Astrocyte (in vitro differentiated cells and primary cell): ENCODE measurements at places on chromosomes 5 and 9. TPM values are rescaled to one million over a fixed set of nuclear protein-coding genes. Genes with fewer than 3 reads are reported as not detected.

DNA sequence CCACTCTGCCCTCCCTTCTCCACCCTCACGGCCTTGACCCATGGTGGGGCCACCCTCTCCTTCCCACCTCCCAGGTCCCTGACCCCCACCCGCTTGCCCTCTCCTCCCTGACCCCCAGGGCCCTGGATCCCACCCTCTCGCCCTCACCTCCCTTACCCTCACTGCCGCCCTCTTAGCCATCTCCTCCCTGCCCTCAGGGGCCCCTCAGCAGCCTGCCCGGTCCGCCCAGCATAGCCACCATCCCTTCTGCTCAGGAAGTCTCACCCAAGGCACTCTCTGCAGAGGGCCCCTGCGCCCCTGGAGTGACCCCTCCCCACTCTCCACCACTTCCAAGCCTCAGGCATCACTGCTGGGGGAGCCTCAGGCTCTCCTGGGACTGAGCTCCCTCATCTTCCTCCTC, 66.3 kb downstream of the MRPL36 start:
- no peak overlapping the region for H3K27ac ChIP-seq
- no peaks in the 10 kb centered on the region for H3K36me3 ChIP-seq
- H3K4me3 ChIP-seq = no peak overlapping the region
- no peaks in the 10 kb centered on the region for H3K4me1 ChIP-seq
- no peak for DNase-seq
- H3K27me3 ChIP-seq = peaks cover 5% of the 10 kb centered on the region

DNA sequence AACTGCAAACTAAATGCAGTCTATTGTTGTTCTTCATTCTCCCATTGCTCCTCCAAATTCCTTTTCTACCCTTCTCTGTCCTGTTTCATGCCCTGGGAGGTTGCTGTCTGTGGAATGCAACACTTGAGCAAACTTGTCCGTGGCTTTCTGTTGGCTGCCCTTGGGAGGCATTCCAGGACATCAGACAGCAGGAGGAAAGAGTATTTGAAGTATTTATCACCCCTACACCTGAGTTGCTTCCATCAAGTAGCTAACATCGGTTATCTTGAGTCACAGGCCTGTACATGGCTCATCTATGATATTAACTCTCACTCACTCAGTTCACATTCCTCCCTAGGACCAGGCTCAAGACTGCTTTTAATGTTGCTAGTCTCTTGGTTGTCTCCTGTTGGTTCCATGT, 803.4 kb upstream of the CDH6 start:
- H3K27ac ChIP-seq = no peak overlapping the region
- H3K27me3 ChIP-seq = no peaks in the 10 kb centered on the region
- H3K4me1 ChIP-seq = no peaks in the 10 kb centered on the region
- no peak overlapping the region for H3K4me3 ChIP-seq
- no peak for DNase-seq

DNA sequence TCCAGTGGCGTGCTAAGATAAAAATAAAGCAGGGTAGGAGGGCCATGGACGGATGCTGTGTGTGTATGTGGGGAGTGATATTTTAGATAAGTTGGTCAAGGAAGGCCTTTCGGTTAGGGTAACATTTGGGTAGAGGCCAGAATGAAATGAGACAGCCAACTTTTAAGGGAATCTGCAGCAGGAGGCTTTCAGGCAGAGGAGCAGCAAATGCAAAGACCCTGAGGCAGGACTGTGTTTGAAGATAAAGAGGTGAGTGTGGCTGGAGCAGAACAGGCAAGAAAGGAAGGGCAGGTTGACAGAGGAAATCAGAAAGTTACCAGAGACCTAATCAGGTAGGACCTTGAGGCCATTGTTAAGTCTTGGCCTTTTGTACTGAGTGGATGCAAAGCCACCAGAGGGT, 106.2 kb downstream of the MAST4 start:
- H3K4me3 ChIP-seq = no peak overlapping the region
- peaks cover 4% of the 10 kb centered on the region for H3K4me1 ChIP-seq
- no peak overlapping the region for H3K27ac ChIP-seq

Gene ANKRD18A
- total RNA-seq = 4.0 and 11.7 TPM in 2 replicates

DNA sequence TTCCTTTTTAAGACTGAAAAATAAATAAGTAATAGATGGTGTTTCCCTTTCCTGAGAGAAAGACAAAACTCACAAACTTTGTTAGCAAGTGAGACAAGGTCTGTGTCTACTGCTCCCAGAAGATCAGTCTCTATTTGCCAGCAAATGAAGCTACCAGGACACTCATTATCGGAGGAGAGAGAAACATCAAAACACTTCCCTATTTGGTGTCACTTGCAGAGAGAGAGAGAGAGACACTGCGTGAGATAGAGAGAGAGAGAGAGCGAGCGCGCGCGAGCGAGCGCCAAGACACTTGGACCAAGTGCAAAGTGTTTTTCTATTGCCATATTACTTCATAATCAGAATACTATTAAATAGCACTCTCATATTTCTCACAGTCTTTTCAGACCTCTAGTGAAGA, 142.7 kb downstream of the KCNN2 start:
- H3K4me3 ChIP-seq = no peak overlapping the region
- H3K27me3 ChIP-seq = no peaks in the 10 kb centered on the region
- H3K27ac ChIP-seq = no peak overlapping the region
- H3K36me3 ChIP-seq = no peaks in the 10 kb centered on the region
- DNase-seq = no peak
- no peaks in the 10 kb centered on the region for H3K4me1 ChIP-seq

GRCh38 chr9:133621725-133622267, 12.6 kb upstream of the FAM163B start:
- H3K27me3 ChIP-seq = peaks cover 31% of the 10 kb centered on the region
- no peak overlapping the region for H3K4me3 ChIP-seq
- H3K4me1 ChIP-seq = no peaks in the 10 kb centered on the region

Gene CPEB4
- 37.2 and 40.6 TPM in 2 replicates for total RNA-seq

Gene VCAN
- 431 and 542 TPM in 2 replicates for total RNA-seq

DNA sequence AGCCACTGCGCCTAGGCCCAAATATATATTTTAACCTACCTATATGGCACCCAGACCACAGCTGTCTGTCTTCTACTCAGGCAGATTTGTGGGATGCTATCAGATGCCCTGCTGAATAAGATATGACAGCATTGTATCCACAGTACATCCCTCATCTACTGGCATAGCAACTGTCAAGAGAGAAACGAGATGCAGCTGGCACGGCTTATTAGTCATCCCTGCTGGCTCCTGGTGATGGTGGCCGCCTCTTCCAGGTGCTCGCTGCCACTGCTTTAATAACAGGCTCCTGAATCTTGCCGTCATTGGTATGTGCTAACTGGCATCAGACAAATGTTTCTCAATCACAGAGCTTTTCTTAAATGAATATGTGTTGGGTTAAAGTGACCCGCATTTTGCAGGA, 34.0 kb downstream of the B4GALT1 start:
- peaks cover 22% of the 10 kb centered on the region for H3K4me1 ChIP-seq
- DNase-seq = no peak
- H3K27ac ChIP-seq = no peak overlapping the region
- no peaks in the 10 kb centered on the region for H3K27me3 ChIP-seq

DNA sequence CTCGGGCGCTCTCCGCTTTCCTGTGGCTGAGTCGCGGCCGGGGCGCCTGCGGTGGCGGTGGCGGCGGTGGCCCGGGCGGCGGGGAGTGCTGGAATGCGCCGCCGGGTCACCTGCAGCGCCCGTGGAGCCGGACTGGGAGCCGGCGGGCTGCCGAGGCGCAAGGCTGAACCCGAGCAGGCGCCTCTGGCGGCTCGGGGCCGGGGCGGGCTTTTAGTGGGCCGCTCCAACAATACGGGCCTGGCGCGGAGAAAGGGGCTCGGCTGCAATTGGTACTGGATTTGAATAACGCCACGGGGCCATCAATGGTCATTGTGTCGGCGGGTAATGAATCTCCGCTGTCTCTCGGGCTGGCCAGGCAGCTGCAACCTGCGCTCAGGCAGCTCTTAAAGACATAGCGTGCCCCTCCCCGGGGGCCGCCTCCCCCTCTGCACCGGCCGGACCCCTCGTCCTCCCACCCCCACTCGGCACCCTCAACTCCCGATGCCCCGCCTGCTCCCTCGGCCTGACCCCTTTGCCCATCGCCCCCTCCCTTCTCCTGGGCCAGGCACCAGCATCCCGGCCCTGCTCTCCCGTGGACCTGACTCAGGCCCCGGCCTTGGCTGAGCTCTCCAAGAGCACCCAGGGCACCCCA, 22.1 kb downstream of the URM1 start:
- H3K27ac ChIP-seq = no peak overlapping the region
- H3K27me3 ChIP-seq = peaks cover 45% of the 10 kb centered on the region

Gene CDH9
- total RNA-seq = not detected in 2 replicates

Gene CYSRT1
- 1.2 and 1.3 TPM in 2 replicates for total RNA-seq

DNA sequence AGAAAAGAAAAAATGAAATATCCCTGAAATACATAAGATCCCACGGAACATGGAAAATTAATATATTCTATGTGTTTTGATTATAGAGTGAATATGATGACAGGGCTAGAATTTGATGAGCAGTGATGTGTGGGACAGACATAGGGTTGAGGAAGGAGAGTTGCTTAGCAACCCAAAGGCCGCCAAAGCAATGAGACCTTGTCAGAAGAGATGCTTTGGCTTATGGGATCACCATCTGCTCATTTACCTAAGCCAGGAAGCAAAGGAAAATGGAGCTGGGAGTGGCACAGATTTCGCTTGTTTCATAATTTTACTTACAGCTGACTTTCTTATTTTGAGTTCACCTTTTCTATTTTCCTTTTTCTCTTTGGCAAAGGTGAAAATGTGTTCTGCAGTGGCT, 20.9 kb upstream of the HAPLN1 start:
- H3K27me3 ChIP-seq = no peaks in the 10 kb centered on the region
- H3K27ac ChIP-seq = no peak overlapping the region
- no peak overlapping the region for H3K4me3 ChIP-seq
- no peaks in the 10 kb centered on the region for H3K4me1 ChIP-seq

Gene FOXI1
- not detected in 2 replicates for total RNA-seq

DNA sequence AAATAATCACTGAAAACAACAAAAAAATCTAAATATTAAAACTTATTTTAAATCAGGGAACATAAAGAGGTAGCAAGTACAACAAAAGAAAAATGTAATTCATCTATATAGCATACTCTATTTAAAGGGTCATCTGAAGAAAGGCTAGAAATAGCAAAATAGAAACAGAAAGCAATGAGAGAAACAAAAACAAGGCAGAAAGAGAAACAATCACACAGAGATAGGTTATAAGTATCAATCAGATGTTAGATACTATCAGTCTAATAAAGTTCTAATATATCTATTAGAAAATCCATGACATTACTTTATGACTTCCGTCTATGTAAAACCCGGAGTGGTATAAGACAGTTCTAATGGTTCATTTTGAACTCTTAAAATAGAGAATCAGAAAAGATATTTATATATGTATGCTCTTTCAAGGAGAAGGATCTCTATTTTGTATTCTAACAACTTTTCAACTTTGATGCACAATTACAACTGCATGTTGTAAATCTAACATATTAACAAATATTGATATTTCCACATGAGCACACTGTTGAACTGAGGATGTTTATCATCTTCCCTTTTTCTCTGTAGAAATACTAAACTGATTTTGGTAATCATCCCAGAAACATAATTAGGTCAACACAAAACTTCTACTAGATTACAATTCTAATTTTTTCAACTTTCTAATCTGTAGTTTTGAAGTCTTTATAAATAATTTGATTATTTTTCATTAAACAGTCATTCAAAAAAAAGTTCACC, 15.8 kb downstream of the RICTOR start:
- H3K27ac ChIP-seq = no peak overlapping the region
- no peak overlapping the region for H3K4me3 ChIP-seq
- no peaks in the 10 kb centered on the region for H3K4me1 ChIP-seq
- DNase-seq = no peak
- H3K27me3 ChIP-seq = no peaks in the 10 kb centered on the region

Gene GABRA6
- total RNA-seq = not detected in 2 replicates

GRCh38 chr9:134436911-134437310, 110.7 kb downstream of the RXRA start:
- no peak overlapping the region for H3K4me3 ChIP-seq
- no peak for DNase-seq
- H3K27me3 ChIP-seq = no peaks in the 10 kb centered on the region
- H3K4me1 ChIP-seq = peaks cover 14% of the 10 kb centered on the region
- H3K36me3 ChIP-seq = no peaks in the 10 kb centered on the region
- no peak overlapping the region for H3K27ac ChIP-seq

DNA sequence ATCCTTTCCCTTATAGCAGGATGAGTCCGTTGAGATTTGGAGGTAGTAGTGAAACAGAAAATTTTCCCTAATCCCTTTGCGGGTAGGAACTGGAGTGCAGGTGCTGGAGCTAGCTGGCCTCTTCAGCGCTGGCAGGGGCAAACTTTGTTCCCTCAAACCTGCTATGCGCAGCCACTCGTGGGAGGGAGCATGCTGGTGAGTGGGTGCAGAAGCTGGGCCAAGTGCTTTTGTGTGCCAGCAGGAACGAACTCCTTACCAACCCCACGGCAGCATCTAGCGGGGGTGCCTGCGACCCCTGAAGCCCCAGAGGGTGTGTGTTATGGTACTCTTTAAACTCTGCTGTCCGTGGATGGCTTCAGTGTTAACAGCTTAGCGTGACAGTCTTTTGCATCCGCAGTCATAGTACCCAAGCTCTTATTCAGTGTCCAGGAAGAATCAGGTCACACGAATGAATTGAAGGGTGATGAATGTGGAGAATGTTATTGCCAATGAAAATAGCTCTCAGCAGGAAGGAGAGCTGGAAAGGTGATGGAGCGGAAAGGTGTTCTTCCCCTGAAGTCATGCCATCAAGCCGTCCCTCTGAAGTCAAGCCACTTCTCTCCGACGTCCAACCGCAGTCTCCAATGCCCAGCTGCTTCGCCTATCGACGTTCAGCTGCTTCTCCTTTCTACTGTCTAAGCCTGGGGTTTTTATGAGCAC, 1445.1 kb upstream of the CDH9 start:
- no peak overlapping the region for H3K4me3 ChIP-seq
- H3K27me3 ChIP-seq = no peaks in the 10 kb centered on the region
- H3K4me1 ChIP-seq = no peaks in the 10 kb centered on the region
- H3K27ac ChIP-seq = no peak overlapping the region
- no peaks in the 10 kb centered on the region for H3K36me3 ChIP-seq

- no peaks in the 10 kb centered on the region for H3K27me3 ChIP-seq
- H3K4me3 ChIP-seq = no peak overlapping the region
- H3K27ac ChIP-seq = no peak overlapping the region
These were observed 54.1 kb upstream of the TMEM161B start for GRCh38 chr5:88322785-88323184.

Gene RNF183
- total RNA-seq = not detected in 2 replicates

Gene OR2K2
- total RNA-seq = not detected in 2 replicates

Gene RMRP
- 13,402 and 14,410 TPM in 2 replicates for total RNA-seq

- H3K27ac ChIP-seq = no peak overlapping the region
- no peak overlapping the region for H3K4me3 ChIP-seq
- no peaks in the 10 kb centered on the region for H3K36me3 ChIP-seq
- H3K4me1 ChIP-seq = no peaks in the 10 kb centered on the region
- H3K27me3 ChIP-seq = peaks cover 2% of the 10 kb centered on the region
- DNase-seq = no peak
These were observed 23.9 kb upstream of the MYOT start for GRCh38 chr5:137843676-137844299.

Gene MYOZ3
- 5.5 and 9.4 TPM in 2 replicates for total RNA-seq

- H3K27me3 ChIP-seq = no peaks in the 10 kb centered on the region
- H3K4me1 ChIP-seq = no peaks in the 10 kb centered on the region
- no peak for DNase-seq
- no peaks in the 10 kb centered on the region for H3K36me3 ChIP-seq
- H3K4me3 ChIP-seq = no peak overlapping the region
- H3K27ac ChIP-seq = no peak overlapping the region
These were observed 142.6 kb downstream of the MED10 start for GRCh38 chr5:6235726-6236125.

Gene RETREG1
- 0.98 and 1.5 TPM in 2 replicates for total RNA-seq

GRCh38 chr9:1070692-1071091, 20.5 kb downstream of the DMRT2 start:
- no peaks in the 10 kb centered on the region for H3K27me3 ChIP-seq
- H3K27ac ChIP-seq = no peak overlapping the region
- no peak for DNase-seq

Gene IQGAP2
- total RNA-seq = 1.9 and 2.9 TPM in 2 replicates

GRCh38 chr5:80243567-80243966, 12.3 kb downstream of the SERINC5 start:
- H3K36me3 ChIP-seq = no peaks in the 10 kb centered on the region
- no peak overlapping the region for H3K4me3 ChIP-seq
- H3K4me1 ChIP-seq = peaks cover 45% of the 10 kb centered on the region
- H3K27ac ChIP-seq = no peak overlapping the region
- DNase-seq = no peak
